ENCODE measurements at places on chromosomes 3 and 15.

GRCh38 chr3:60456180-60456579 lies 795.1 kb downstream of the FHIT start:
- no peak for DNase-seq

GRCh38 chr3:116165135-116165534 lies 280.2 kb downstream of the LSAMP start:
- no peak for DNase-seq

GRCh38 chr3:65995515-65995914 lies 43.2 kb downstream of the MAGI1 start:
- no peak for DNase-seq

GRCh38 chr15:70586241-70586640 lies 177.1 kb downstream of the UACA start:
- no peak for DNase-seq

DNA sequence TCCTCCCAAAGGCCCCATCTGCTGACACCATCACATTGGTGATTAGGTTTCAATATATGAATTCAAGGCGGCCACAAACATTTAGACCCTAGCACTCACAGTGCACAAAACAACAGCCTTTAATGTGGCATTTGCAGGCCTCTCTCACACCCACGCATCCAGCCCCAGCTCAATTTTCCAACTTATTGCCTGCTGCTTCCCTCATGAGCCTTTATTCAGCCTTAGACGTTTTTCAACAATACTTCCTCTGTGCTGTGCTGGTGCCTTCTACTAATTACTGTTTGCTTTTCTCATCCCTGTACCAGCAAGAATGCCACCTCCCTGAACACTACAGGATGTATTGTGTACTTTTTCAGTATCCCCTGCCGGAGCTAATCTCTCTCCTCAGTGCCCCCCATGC lies 334.6 kb downstream of the GABRB3 start:
- DNase-seq, result no peak

DNA sequence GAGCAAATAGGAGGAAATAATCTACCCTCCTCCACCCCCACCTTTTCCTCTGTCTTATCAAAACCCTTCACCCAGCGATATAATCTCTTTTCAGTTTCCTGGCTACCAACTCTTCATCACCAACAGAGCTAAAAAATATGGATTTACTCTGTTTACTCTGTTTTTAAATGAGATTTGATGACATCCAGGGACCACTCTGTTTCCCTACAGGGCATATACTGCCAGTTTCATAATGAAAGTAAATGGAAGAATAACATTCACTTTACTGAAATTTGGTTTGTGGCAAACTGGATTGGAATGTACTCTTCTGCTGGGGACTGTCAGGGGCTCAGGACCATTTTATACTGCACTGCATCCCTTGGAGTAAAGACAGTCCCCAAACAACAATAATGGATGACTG lies 80.1 kb upstream of the PTX3 start:
- no peak for DNase-seq

GRCh38 chr3:100561459-100562158 lies 47.8 kb upstream of the ADGRG7 start:
- no peak for DNase-seq

- DNase-seq, result no peak
Observed at GRCh38 chr3:134325706-134326105, 48.5 kb downstream of the AMOTL2 start.

GRCh38 chr3:142898346-142899213 lies 9.7 kb upstream of the PCOLCE2 start:
- no peak for DNase-seq

DNA sequence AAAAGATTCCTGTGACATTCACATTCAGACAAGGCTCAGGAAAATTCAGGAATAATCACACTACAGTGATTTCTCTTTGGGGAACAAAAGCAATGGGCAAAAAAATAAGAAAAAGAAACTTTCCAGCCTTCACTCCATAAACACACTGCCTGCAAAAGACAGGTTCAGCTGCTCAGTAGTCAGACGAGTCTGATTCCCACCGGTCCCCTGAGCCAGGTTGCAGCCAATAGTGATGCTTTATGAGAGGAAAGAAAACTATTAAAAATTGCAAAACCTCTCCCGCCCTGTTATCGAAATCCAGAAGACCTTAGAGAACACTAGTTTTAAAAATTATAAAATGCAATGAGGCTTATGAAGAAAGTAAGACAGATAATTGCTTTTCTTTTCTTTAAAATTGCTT lies 8.5 kb downstream of the PLCH1 start:
- DNase-seq, result no peak

GRCh38 chr3:169660709-169661360 lies 2.7 kb downstream of the MECOM start:
- no peak for DNase-seq

GRCh38 chr3:170055209-170055608 lies 17.4 kb downstream of the GPR160 start:
- DNase-seq, result no peak

DNA sequence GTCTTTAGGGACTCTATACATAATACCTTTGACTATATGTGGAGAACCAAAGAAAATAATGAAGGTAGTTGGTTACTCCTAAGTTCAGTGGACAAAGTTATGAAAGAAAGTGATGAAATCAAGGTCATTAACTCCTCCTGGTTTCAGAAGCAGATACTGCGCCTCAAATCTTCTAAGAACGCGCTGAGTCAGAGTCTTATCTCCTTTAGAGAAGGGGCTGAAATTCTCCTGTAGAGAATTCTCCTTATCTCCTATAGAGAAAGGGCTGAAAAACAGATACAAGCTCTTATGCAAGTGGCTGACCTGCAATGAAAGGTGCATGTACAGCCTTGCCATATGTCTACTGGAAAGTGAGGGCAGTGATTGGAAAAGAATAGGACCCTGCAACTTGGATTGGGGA lies 824.2 kb downstream of the NSUN3 start:
- no peak for DNase-seq

- DNase-seq, result no peak
Observed at GRCh38 chr3:187208159-187208558, 10.9 kb downstream of the RTP1 start.

Data from osteocyte (in vitro differentiated cells).